ENCODE measurements at places on chromosomes 5 and 9.

GRCh38 chr5:59716029-59716428, 177.5 kb downstream of the PDE4D start:
- DNase-seq: peak; percentile 55

- DNase-seq: no peak
Measured at GRCh38 chr5:111308951-111309350, 84.8 kb downstream of the CAMK4 start.

- DNase-seq: no peak
Measured at GRCh38 chr9:122151267-122151828, 8.2 kb downstream of the NDUFA8 start.

DNA sequence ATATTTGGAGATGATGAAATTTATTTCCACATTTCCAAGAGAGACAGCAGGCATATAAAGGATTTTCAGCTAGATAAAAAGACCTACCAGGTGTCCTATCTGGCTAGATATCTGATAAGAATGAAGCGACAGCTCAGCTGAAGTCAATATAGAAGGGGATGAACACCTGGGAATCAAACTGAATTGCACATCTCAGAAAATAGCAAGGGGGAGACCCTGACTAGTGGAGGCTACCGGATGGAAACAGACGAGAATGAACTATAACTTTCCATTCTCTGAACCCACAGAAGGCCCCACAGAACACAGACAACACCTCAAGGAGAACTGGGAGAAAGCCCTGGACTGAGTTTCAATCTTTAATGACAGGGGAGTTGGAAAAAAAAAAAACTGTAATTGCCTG, 51.1 kb downstream of the CPLANE1 start:
- DNase-seq: no peak

DNA sequence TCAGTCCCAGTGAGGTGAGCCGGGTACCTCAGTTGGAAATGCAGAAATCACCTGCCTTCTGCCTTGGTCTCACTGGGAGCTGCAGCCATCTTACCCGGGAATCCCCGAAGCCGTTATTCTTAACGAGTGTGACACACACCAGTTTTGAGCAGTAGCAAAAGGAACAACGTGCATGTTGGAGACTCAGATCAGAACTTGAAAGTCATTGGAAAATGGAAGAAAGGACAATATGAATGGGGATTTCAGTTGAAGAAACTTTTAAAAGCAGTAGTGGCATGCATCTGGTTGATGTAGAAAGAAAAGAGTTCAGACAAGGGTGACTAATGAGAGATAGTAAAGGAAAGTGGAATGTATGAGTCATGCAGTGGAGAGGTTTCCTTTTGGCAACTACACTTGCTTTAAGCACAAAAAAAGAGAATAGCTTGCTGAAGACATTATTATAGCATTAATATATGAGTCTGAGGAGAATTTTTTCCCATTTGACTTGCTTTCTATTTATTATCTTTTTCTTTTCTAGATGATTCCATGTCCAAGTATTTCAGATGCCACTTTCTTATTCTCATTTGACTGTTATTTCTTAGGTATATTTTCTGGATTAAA, 44.4 kb upstream of the ANKDD1B start:
- DNase-seq: peak; percentile 97

DNA sequence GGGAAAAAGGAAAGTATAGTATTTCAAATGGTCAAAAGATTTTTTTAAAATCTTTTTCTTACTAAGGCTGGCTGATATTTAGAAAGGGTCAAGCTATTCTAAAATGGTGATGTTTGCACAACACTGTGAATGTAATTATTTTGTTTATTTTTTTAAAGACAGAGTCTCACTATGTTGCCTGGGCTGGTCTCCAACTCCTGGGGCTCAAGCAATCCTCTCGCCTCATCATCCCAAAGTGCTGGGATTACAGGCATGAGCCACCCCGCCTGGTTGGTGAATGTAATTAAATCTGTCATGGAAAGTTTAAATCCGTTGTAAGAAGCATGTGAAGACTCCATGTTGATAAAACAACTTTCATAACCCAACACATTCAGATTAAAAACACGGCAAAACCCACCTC, 2.6 kb downstream of the UBTD2 start:
- DNase-seq: peak; percentile 79

- DNase-seq: no peak
Measured at GRCh38 chr5:124662181-124662781, 84.2 kb downstream of the ZNF608 start.

DNA sequence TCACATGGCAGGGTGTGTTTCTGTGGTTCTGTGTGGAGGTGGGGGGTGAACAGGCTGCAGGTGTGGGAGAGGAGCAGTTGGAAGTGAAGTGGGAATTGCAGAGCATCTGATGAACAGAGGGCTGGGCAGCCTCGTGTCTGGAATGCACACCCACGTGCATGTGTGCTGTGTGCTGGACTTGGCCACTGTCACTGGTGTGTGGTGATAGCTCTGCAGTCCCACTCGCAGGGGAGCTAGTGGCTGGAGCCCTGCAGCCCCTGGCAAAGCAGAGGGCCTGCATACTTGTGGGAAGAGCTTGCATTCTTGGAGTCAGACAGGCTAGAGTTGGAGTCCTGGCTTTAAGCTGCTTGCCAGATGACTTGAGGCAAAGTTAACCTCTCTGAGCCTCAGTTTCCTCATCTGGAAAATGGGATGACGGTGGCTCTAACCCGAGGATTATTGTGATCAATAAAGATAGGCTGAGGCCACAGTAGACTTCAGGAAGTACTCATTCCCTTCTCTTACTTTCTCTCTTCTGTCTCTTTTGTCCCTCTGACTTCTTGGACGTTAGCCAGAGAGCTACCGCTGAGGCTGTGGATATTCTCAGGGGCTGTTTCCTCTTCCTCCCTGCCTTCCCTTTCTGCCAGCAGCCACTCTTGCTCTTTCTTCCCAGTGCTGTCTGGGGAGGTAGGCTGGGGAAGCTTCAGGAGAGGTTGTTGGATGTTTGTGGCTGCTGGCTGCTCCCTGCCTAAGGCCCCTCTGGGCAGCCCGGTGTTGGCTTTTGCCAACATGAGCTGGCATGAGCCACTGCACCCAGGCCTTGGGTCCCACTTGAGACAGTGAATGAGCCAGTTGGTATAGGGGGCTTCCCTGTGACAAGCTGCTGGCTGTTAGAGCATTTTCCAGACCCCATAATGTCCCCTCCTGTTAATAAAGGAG, 18.3 kb downstream of the PSAT1 start:
- DNase-seq: peak; percentile 62

GRCh38 chr5:173762045-173762444, 126.1 kb upstream of the CPEB4 start:
- DNase-seq: no peak

Data from iris pigment epithelial cell (primary cell).